ENCODE measurements at places on chromosomes 1 and 21. TPM values are rescaled to one million over a fixed set of nuclear protein-coding genes. Genes with fewer than 3 reads are reported as not detected.

Gene ZFP69B
- 2.9 TPM for total RNA-seq

Gene RGS4
- 11.1 TPM for total RNA-seq

Gene OR2L2
- 0.17 TPM for total RNA-seq

Gene LCE1D
- total RNA-seq, result not detected

Gene MAP1LC3C
- total RNA-seq, result not detected

DNA sequence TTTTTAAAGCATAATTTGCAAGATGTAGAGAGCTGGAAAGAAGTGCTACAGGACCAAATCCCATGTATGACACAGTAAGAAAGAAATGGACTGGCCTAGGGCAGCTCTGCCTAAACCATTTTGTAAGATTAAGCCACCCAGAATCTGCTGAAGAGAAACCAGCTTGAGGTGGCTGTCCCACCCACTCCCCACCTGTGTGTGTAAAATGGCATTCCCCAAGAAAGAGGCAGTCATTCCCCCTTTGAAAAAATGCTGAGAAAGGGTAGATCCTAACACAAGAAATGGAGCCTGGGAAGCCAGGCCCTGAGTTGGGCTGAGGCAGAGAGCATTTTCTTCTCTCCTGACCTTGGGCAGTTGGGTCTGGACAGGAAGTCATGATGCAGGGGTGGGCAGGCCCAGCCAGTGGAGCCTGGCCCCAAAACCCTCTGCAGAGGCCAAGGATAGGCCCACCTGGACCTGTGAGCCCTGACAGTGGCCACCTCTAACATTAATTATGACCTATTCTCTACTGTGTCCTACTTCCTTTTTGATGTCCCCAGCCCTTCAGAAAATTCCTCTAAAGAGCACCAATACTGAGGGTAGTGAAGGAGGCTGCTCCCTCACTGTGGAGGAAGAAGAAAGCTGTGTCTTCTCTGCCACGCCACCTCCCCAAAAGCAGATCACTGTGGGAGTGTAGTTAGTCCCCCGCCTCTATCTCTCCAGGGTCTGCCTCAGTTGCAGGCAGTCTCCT, 94.0 kb downstream of the EDEM3 start:
- no peak for DNase-seq

GRCh38 chr1:151056149-151056548, 3.3 kb downstream of the CDC42SE1 start:
- DNase-seq, result no peak

- DNase-seq, result no peak
These were observed 6.5 kb upstream of the ZYG11A start for GRCh38 chr1:52836035-52836434.

DNA sequence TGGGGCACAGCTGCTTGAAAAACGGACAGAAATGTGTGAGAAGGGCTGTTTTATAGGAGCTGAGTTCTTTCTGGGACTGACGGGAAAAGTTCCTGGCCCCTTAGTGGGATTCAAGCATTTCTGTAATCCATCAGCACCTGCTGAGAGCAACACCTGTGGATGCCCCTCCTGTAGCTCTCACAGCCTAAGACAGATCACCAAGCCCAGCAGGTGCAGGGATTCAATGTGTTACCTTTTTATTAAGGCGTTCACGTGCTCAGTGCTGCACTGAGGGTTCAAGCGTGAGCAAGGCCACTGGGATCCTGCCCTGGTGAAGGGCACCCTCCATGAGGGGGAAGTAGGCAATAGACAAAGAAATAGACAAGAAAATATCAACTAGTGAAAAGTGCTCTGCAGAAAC, 14.9 kb downstream of the OLFML2B start:
- DNase-seq, result no peak

DNA sequence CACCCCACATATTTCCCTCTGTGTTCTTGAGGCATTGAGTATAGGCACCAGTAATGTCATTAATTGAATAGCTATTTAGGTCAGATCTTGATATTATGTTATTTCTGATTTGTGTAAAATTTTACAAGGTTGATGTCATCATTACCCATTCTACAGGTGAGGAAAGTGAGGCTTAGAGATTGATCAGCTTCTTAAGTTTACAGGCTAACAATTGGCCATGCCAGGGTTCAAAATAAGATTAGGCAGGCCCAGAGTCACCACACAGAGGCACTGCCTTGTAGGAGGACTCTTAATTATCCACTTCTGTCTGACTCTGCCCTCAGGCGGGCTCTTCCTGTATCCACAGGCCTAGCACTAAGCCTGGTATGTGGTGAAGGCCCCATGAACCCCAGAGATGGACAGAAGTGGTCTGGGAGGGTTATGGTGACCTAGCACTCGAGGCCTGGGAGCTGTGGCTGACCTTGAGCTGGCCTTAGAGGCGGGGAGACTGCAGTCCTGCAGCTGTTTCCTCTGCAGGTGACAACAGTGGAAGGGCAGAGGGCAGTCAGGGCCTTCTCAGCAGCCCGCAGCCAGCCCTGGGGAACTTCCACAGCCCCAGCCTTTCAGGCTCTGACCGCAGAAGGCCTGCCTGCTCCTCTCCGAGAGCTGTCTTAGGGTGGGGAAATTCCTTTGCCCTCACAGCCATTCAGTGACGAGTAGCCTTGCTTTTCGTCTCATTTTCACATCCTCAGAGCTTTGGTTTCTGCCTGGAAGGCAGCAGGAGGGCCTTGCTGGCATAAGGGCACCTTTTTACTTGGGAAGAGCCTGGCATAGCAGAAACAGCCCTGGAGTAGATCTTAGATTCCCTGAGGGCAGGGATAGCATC, 12.2 kb downstream of the ZDHHC18 start:
- no peak for DNase-seq

DNA sequence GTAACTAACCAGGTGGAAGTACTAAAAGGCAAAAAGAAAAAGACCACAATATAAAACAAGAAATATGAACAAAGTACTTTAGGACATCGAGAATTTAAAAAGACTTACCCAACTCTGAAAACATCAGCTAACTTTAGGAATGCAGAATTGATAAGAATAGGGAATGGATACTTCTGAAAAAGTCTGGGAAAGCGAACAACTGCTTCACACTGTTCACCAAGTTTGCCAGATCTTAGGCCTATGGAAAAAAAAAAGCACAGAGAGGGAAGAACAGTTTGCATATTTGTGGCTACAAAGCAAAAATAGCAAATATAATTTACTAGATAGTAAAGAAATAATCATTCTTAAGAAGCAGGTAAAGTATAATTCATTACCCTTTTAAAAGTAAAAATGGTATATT, 14.4 kb downstream of the INTS7 start:
- no peak for DNase-seq

DNA sequence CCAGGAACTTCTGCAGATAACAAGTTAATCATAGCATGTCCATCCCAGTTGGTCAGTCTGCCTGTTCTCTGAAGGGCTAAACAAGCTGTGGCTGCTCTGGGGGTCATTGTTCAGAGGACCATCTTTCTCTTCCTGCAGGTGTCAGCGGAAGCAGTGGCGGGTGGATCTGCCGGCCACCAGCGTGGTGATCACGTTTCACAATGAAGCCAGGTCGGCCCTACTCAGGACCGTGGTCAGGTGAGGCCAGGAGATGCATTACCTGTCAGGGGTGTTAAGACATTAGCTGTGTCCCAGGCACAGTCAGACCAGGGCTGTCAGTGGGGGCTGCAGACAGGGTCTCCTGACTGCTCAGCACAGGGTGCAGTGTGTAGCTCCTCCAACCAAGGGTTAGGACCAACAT, 168.8 kb downstream of the GALNT2 start:
- DNase-seq, result no peak

- DNase-seq, result no peak
These were observed 32.3 kb downstream of the POU2F1 start for GRCh38 chr1:167252986-167253385.

- no peak for DNase-seq
These were observed 45.9 kb downstream of the ARHGEF16 start for GRCh38 chr1:3500265-3500835.

- DNase-seq, result no peak
These were observed 34.5 kb upstream of the ATP2B4 start for GRCh38 chr1:203592156-203592555.

- no peak for DNase-seq
These were observed 123.3 kb downstream of the HMCN1 start for GRCh38 chr1:185857442-185857841.

DNA sequence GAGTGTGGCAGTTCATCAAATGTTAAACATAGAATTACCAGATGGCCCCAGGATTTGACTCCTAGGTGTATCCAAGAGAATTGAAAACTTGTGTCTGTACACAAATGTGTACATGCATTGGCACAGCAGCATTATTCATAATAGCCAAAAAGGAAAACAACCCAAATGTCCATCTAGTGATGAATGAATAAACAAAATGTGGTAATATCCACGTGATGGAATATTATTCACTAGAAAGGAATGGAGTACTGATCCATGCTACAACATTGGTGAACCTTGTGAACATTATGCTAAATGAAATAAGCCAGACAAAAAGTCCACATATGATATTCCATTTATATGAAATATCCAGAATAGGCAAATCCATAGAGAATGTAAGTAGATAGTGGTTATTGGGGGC, 77.7 kb downstream of the RAVER2 start:
- no peak for DNase-seq
